ENCODE measurements at places on chromosomes 3 and 15.

GRCh38 chr3:189317911-189318310 lies 146.1 kb downstream of the TPRG1 start:
- no peak for DNase-seq

DNA sequence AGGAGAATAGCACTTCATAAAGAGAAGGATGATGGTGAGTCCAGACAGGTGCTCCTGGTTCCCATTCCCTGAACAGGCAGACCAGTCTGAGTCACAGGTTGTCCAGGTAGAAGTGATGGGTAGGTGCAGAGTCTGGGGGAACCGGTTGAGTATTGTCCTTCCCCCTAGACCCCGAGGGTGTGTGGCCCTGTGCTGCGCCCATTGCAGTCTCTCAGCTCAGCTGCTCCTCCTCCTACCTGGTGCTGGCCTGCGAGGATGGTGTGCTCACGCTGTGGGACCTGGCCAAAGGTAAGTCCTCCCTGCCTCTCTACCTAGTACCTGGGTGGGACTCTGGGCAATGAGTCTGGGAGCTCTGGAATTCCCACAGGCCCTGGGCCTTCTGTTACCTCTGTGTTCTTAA lies 19.8 kb downstream of the MESP1 start:
- no peak for DNase-seq

DNA sequence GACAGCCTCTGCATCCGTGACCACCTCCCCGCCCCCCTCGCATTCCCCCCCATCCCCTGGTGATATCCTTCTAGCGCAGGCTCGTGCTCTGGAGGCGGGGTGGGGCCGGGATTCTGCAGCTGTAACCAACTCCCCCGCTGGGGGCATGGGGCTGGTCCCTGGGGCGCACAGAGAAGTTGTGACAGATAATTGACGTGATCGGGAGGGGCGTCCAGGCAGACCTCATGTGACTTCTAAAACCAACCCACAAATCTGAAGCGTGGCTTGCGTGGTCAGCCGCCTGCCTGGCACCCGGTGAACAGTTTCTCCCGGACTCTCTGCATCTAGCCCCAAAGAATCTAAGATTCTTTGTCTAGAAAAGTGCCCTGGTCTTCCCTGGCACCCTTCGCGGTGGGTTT lies 100.6 kb upstream of the IGF1R start:
- no peak for DNase-seq

DNA sequence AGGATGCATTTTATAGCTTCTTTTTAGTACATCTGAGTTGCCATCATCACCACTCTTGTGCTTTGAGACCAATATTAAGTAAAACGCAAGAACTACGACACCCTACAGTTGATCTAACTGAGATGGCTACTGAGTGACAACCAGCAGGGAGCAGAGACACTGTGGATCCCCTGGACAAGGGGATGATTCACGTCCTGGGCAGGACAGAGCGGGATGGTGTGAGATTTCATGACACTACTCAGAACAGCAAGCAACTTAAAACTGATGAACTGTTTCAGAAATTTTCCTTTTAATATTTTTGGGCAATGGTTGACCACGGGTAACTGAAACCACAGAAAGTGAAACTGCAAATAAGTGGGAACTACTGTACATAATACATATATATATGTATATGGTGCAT lies 299.2 kb downstream of the ADAMTS17 start:
- DNase-seq: no peak

DNA sequence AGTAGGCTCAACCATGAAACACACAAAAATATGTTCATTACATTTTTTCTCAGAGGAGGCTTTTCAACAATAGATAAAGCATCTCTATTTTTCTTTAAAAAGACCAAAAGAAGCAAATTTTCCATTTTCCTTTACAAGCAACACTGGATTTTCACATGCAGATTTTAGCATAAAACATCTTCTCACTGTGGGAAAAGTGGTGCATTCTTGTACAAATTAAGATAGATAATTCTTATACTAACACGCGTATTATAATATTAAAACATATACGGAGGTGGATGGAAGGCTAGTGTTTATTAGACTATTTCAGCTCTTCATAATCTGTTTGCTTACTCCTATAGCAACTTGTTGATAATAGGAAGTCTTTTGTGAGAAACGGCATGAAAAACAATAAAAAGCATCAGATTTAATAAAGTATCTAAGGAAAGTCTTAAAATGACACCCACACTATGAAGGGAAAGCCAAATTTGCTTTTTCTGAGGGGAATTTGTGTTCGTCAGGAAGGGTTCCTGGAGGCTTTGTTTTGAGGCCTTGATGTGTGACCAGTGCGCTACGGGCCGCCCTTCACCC lies 529.6 kb downstream of the SOX2 start:
- DNase-seq: no peak

Data from T-helper 2 cell treated with Interferon-gamma antibody and Interleukin-4, amounts not matched to agents 5 μg/mL and 100 μg/mL, for 36 hours (primary cell).